ENCODE measurements at places on chromosomes 4 and X.

GRCh38 chrX:23332888-23333821 is 1.5 kb upstream of the PTCHD1 start:
- no peak for DNase-seq

DNA sequence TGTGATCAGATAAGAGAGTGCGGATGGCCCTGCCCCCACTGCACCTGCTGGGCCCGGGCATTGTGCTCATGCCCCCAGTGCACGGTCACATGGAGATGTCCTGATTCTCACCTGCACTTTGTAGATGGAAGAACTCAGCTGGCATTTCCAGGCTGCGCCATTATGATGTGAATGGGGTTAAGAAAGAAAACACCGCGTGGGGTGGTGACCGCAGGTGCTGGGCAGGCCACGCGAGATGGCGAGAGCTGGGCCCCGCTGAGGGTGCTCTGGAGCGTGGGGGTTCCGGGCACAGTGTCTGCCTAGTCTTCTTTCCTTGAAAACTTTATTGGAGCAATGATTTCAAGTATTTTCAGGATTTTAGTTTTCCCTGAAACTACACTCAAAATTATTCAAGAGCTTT is 17.8 kb upstream of the HGFAC start:
- no peak for DNase-seq

DNA sequence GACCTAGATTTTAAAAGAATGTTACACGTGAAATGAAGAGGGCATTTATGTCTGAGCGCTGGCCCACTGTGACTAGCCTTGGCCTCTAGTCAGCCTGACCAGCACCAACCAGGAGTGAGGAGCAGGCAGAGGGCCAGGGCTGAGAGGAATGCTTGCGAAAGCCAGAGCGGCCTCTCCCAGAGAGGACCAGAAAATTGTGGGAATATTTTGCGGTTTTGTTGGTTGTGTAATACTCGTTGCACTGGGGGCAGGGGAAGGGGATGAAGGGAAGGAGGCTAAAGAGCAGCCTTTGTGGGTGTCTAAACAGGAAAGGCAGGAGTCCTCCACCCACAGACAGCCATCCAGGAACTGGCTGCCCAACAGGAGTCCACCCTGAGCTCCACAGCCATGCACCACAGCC is 3.8 kb downstream of the GABRE start:
- no peak for DNase-seq

DNA sequence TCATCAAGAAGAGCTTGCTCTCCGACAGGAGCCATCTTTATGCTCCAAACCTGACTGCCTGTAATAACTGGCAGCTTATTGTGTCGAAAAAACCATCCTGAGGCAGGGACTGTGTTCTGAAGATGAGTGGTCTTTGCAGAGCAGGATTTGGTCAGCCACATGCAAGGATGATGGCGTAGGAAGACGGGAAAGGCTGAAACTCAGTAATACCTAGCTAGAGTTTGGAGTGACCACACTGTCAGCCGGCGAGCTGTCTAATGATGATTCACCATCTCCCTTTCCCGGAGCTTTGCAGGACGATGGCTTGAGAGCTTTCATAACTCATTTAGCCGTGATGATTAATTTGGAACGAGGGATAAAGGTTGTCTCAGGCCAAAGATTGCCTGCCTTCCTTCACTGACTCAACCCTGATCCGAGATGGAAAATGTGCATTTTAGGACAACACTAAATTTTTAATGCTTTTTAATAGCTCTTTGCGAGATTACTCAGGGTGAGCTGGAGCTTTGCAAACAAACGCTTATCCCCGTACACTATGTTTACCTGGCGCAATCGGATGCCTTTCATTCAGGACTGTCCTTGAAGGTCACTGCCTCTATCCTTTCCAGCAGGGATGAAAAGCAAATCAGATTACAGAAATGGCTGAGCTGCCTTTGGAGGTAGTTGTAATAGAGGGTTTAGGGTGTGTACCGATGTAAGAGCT is 288.5 kb downstream of the ASMT start:
- no peak for DNase-seq

DNA sequence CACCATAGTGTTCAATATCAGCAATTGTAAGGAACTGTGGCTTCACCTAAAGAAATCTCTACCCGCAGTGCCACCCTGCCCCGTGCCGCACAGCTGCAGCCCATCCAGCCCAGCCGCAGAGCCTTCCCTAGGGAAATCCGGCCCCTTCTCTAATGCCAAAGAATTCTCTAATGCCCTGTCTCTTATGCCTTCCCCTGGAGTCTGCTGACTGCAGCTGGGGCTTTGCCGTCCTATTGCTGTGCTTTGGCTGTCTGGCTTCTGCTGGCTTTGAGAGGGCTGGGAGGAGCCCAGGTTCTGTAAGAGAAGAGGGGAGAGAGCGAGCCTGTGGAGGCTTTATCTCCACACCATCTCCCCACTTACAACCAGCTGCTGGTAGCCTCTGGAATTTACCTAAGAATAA is 85.9 kb upstream of the HELT start:
- no peak for DNase-seq

- DNase-seq, result no peak
Measured at GRCh38 chr4:101835121-101835904, 44.8 kb downstream of the BANK1 start.

GRCh38 chr4:156775813-156776212 is 195.8 kb downstream of the PDGFC start:
- DNase-seq, result no peak
